Pons (tissue), 1 donor: ENCODE measurements at places on chromosomes 1 and 21.

- DNase-seq, result no peak
These were observed 1027.3 kb downstream of the KCNT2 start for GRCh38 chr1:195580988-195581387.

- DNase-seq, result no peak
These were observed 334 bp downstream of the CTH start for GRCh38 chr1:70411360-70411844.

DNA sequence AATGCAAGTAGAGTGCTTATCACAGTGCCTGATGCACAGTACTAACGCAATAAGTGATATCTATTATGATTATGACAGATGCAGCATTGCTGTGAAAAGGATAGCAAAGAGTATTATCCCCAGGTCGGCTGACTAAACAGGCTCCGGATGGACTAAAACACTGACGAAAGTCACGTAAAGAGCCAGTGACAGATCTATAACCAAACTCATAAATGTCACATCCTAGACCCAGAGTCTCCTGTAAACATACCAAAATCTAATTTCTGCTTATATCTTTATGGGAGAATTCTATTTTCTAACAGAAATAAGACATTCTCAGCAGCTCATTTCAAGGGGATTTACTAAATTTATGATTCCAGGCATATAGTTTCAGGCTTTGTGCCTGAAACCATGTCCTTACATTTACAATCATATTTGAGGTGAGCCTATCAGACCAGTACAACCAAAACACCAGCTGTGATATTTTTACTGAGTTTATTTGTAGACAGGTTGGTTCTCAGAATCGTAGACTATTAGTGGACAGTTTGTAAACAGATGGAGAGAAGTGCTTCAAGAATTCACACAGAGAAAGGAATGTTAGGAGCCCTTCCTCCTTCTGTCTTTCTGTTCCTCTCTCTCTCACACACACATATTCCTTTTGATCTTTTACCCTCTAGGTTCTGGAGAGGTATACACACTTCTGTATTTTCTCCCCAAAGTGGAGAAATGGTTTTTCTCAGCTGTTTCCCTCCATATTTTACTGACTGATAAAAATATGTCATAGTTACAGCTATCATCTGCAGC lies 52.4 kb upstream of the WDR26 start:
- no peak for DNase-seq

GRCh38 chr1:192994141-192994540 lies 65.0 kb downstream of the UCHL5 start:
- DNase-seq, result no peak

DNA sequence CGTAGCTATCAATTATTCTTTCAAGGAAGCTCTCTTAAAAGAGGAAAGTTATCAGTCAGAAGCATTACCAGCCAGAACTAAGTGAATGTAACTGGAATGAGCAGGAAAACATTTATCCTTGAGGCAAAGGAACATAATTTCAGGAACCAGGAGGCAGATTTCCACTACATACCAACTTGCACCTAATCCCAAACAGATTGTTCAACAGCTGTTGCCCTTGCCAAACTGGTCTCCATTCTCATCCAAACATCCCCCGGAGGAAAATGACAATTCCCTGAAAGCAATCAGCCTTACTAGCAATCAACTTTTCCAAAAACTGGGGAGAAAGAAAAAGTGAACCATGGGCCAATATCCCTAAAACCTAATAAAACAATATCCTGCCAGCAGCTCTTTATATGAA lies 35.0 kb downstream of the ENAH start:
- DNase-seq, result no peak

- no peak for DNase-seq
These were observed 36.8 kb downstream of the EVI5 start for GRCh38 chr1:92748138-92748537.

DNA sequence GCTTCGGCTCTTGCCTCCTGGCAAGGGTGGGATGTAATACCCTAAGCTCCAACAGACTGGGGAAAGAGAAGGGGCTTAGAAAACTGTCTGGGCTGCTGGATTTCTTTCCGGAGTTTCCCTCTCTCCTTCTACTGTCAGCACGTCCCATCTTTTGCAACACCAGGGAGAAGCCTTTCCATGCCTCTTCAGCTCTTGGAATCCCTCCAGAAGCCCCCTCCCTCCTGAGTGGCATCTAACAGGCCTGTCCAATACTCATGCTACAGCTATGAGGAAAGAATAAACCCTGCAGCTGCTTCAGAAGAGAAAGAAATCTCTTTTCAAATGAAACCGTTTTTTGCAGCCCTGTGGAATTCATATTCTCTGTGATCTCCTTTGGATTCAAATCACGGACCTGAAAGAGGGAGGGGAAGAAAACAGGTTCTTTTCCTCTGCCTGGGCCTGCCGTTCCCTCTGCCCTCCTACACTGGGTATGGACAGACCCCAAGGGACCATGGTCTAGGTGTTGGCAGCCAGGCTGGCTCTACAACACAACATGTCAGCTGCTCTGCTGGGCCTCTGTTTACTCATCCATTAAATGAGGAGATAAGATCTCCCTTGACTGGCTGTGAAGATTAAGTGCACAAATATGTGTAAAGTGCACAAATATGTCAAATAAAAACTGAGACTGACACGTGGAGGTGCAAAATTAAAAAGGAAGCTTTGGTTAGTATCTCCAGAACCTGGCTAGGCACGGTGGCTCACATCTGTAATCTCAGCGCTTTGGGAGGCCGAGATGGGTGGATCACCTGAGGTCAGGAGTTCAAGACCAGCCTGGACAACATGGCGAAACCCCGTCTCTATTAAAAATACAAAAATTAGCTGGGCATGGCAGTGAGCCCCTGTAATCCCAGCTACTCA lies 6.0 kb upstream of the CAPN2 start:
- DNase-seq, result no peak

DNA sequence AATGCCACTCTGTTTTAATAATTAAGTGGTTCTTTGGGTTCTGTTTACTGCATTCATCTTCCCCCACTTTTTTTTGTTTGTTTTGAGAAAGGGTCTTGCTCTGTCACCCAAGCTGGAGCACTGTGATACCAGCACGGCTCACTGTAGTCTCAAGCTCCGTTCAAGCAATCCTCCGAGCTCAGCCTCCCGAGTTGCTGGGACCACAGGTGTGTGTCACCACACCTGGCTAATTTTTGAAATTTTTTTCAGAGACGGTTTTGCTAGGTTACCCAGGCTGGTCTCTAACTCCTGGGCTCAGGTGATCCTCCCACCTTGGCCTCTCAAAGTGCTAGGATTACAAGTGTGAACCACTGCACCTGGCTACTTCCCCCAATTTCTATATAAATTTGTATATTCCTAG lies 29.3 kb downstream of the KPNA6 start:
- no peak for DNase-seq

DNA sequence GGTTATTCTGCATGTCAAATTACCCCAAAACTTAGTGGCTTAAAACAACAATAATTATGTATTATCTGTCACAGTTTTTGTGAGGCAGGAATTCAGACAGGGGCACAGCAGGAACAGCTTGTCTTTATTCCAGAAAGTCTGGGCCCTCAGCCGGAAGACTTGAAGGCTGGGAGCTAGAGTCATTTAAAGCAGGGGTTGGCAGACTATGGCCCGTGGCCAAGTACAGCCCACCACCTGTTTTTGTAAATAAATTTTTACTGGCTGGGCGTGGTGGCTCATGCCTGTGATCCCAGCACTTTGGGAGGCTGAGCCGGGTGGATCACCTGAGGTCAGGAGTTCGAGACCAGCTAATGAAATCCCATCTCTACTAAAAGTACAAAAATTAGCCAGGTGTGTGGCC lies 39.6 kb upstream of the KDM4A start:
- no peak for DNase-seq

DNA sequence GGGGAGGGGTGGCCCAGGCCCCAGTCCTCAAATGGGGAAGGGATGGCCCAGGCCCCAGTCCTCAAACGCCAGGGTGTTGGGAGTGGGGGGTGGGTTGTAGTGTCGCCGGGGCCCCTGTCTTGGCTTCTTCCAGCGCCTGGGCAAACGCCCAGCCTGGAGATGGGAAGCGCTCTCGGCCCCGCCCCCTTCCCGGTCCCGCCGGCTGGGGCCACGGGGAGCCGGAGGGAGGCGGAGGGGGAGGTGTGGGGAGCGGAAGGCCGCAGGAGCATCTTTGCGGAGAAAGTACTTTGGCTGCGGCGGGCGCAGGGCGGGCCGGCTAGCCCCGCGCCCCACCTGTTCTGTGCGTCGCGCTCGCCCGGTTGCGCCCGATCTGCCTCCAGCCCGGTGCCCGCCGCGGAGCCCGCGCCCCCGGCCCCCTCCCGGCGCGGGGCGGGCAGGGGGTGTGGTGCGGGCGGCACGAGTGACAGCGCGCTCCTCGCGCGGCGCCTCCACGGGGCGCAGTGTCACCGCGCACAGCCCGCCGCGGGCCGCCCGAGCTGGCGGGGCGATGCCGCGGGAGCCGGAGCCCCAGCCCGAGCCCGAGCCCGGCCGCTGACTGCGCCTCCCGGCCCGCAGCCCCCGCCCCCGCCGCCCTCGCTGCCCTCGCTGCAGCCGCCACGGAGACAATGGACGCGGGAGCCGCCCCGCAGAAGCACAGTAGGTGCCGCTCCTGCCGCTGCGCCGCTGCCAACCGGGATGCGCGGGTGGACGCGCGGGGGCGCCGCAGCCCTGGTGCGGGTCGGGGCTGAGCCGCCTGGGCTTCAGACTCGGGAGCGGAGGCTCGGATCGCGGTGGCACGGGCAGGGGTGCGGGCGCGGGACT lies 31.1 kb upstream of the PEX10 start:
- DNase-seq, result peak; percentile 49

GRCh38 chr1:75985827-75986226 lies 53.6 kb upstream of the ASB17 start:
- no peak for DNase-seq

DNA sequence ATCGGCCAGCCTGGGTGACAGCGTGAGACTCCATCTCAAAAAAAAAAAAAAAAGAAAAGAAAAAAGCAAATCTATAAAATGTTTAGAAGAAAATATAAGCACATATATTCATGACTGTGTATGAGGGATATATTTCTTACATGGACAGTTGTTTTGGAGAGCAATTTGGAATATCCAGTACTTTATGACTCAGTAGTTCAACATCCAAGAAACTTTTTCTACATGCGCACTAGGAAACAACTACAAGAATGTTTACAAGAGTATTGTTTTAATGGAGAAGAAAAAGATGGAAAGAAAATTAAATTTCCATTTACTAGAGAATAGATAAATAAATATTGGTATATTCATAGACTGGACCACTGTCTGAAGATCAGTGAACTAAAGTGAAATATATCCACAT lies 77.5 kb downstream of the MAST2 start:
- no peak for DNase-seq

- DNase-seq, result no peak
These were observed 138.4 kb downstream of the PAPPA2 start for GRCh38 chr1:176601348-176601747.

- no peak for DNase-seq
These were observed 175.7 kb downstream of the VPS13D start for GRCh38 chr1:12405325-12406210.

DNA sequence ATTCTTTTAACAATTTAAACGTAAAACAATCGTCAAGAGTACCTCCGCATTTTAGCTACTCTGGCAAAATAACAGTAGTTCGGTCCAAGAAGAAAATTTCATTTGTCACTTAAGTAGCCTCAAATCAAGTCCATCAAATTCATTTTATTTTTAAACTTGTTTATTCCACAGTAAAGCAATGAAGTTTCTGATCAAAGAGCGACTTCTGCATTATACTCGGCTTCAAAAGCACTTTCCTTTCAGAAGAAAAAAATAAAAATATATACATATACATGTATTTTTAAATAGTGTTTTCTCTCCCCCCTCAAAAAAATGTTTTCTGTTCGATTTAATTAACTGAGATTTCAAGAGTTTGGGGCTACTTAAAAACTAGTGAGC lies 115.0 kb downstream of the RERE start:
- DNase-seq, result no peak

- peak; percentile 91 for DNase-seq
These were observed 10.4 kb upstream of the RAB42 start for GRCh38 chr1:28581531-28582247.

GRCh38 chr21:40388046-40388445 lies 458.9 kb downstream of the DSCAM start:
- DNase-seq, result no peak

- no peak for DNase-seq
These were observed 43.6 kb upstream of the PDE9A start for GRCh38 chr21:42609811-42610210.

GRCh38 chr1:75131565-75132241 lies 2.5 kb upstream of the LHX8 start:
- DNase-seq, result no peak

DNA sequence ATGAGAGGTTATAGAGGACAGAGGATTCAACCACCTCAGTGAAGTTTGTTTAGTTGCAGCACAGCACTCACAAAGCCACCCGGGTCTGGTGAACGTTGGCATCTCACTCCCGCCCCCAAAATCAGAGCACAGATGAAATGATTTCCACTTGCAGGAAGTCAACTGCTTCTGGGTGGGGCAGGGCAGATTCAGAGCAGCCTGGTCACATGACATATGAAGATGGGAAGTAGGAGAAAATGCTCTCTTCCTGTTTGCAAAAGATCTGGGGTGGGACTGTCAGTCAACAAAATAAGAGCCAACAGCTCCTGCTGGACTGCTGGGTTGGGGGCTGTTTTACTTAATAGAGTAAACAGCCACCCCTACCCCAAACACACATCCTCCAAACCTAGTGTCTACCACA lies 43.2 kb downstream of the LRRC71 start:
- peak; percentile 26 for DNase-seq

- DNase-seq, result no peak
These were observed 13.8 kb downstream of the SLX9 start for GRCh38 chr21:44953628-44954021.

DNA sequence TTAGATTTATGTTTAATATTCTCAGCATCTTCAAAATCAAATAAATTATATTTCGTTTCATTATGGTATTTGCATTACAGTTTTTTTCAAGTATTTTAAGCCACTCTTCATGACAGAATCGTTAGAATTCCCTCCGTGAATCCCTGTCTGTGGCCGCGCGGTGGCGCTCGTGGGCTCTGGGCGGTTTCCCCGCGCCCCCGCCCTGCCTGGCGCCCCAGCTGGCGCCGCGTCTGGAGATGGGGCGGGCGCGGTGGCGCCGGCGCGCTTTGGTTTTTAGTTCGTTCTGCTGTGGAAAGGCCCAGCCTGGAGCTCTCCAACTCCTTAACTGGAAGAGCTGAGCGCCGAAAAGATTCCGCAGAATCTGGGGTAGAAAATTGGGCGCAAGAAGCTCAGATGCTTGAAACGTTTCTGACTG lies 25.7 kb downstream of the PRMT2 start:
- peak; percentile 55 for DNase-seq

GRCh38 chr21:45074048-45074817 lies at the start of gene ADARB1:
Gene ADARB1, plus strand, starts transcription at chr21:45074580. Its CDS starts 97,077 bp downstream, at chr21:45171657.
- DNase-seq, result no peak

- DNase-seq, result peak; percentile 12
These were observed 68.7 kb upstream of the FAM3B start for GRCh38 chr21:41247561-41248545.
